Activated T-helper 17 cell treated with anti-CD3 and anti-CD28 coated beads, Interleukin-2, amount 50 U/mL, for 72 hours (primary cell): ENCODE measurements at places on chromosomes 5 and 9.

GRCh38 chr9:19231126-19231903, 822 bp downstream of the DENND4C start:
- peak; percentile 21 for ATAC-seq

DNA sequence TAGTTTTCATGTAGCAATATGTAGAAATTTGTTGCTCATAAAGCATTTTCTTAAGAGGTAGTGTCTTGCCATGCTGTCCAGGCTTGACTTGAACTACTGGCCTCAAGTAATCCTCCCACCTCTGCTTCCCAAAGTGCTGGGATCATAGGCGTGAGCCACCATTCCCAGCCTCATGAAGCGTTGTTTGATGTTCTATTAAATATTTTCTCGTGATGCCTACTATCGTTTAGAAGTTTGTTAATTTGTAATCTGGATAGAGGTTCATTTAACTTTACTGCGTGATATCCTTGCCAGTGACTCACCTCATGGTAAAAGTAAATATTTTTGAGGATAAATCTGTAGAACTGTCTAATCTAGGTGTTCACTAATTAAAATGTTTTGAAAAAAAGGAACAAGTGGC, 82.6 kb downstream of the VCAN start:
- ATAC-seq = no peak

DNA sequence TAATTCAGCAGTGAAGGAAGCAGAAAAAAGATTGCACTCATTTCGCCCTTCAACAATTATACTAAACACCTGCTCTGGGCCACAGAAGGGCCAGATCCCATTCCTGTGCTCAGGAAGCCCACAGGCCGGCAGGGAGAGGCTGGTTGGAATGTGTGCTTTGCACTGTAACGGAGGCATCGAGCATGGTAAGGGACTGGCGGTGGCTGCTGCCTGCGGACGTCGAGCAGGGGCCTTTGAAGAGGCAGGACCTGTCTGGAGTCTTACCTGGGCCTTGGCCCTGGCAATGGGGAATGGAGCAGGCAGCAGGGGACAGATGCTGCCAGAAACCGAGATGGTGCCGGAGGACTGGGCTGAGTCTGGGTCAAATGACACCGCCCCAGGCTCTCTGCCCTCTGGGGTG, 97.8 kb downstream of the KCNIP1 start:
- no peak for ATAC-seq

DNA sequence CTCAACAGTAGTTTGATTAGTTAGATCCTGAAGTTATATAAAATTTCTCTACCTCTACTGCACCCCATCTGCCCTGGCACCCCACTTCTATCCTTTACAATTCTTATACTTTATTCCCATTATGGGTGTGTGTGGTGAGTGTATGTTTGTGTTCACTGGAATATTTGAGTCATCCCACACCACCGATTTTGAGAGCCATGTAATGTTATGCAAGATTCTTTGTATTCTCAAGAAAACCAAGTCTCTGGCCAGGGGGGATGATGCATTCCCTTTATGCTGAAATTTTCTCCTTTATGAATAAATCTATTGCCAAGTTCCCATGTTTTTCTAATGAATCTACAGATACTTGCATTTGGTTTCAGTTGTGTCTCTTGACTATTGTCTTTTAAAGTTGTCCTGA, 266.8 kb downstream of the ARHGEF28 start:
- ATAC-seq = no peak

DNA sequence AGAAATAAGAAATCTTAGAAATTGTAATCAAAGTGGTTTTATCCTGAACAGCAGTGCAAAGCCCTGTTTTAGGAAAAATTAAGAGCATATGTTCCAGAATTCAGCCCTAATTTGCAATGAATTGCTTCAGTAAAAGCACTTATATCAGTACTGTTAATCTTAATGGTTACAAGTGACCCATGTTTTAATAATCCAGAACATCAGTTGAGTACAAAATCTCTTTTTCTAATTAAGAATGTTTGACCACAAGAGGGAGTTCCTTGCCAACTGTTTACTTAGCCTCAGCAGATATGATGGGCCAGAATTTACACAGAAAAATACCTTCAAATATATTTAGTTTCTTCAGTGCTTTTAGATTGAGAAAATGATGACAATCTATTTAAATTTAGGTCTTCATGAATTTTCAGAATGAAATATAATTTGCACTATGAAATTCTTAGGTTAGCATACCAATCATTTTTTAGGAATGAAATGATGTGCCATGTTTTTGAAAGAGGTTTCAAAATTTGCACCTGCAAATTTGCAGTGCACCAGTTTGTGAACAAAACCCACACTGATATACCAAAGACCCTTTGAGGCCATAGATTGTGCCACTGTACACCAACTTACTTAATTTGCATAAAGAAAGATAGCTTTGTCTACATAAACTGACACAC, 926.3 kb upstream of the ARRDC3 start:
- ATAC-seq = no peak

DNA sequence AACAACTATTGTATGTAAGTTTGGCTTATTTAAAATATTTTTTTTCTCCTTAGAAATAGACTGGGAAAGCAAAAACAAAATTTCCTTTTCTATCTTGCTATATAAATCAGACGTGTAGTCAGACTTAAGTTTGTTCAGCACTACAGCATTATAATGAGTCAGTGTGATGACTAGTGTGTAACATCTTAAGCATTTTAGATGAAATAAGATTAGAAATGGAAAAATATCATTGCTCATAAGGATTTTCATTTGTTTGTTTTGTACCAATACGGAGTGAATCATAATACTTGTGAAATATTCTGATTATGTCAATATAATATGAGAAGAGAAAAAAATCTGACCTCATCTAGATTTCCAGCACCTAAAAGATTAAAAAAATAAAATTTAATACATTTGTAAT, 64.7 kb upstream of the RICTOR start:
- peak; percentile 46 for ATAC-seq

DNA sequence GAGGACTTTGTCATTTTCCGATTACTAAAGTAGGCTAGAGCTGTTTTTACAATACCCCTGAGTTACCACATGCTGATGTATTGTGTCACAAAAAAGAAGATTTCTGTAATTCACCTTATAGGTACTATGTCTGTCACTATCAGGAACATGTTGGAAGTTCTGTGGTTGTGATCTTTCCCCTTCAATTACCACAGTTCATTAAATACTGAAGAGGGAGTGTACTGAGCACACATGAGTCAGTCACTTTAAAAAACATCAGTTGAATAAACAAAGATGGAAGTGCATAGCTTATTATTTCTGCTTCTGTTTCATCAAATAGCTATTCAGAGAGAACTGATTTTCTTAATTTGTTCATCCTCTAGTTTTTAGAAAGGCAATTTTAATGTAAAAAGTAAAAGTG, 31.7 kb downstream of the AP3S1 start:
- ATAC-seq = peak; percentile 65

- ATAC-seq = no peak
Observed at GRCh38 chr5:104370523-104370922, 807.9 kb upstream of the NUDT12 start.

GRCh38 chr5:155512329-155512728, 498.8 kb downstream of the KIF4B start:
- ATAC-seq = no peak

- ATAC-seq = no peak
Observed at GRCh38 chr5:52013523-52013922, 630.3 kb downstream of the ISL1 start.

- no peak for ATAC-seq
Observed at GRCh38 chr5:157130925-157131324, 11.7 kb downstream of the MED7 start.

DNA sequence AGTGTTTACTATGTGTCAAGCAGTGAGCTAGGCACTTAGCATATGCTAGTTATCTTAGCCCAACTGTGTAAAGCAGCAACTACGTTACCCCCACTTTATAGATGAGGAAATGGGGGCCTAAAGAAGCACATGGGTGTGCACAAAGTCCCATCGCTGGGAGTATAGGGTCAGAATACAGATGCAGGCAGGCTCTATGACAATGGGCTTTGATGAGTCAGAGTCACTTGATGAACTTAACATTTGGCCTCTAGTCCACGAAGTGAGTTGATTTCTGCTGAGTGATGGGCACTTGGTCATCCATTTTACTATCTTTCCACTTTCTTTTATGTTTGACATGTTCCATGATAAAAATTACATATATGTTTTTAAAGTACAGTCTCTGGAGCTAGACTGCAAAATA, 204.3 kb downstream of the TRIM32 start:
- no peak for ATAC-seq
